Glutamatergic neuron (in vitro differentiated cells): ENCODE measurements at places on chromosomes 3 and 15. TPM values are rescaled to one million over a fixed set of nuclear protein-coding genes. Genes with fewer than 3 reads are reported as not detected.

The ST8SIA2 gene
- total RNA-seq, result 30.4 TPM

The PLEKHO2 gene
- total RNA-seq, result 18.0 TPM

The MKRN2OS gene
- not detected for total RNA-seq

The CHRD gene
- total RNA-seq, result 47.1 TPM

The ALDH1L1 gene
- total RNA-seq, result not detected

The TOMM70 gene
- 34.7 TPM for total RNA-seq

The CX3CR1 gene
- not detected for total RNA-seq

The SMCO1 gene
- total RNA-seq, result not detected

The SORD gene
- total RNA-seq, result 29.1 TPM

The RBP2 gene
- not detected for total RNA-seq

DNA sequence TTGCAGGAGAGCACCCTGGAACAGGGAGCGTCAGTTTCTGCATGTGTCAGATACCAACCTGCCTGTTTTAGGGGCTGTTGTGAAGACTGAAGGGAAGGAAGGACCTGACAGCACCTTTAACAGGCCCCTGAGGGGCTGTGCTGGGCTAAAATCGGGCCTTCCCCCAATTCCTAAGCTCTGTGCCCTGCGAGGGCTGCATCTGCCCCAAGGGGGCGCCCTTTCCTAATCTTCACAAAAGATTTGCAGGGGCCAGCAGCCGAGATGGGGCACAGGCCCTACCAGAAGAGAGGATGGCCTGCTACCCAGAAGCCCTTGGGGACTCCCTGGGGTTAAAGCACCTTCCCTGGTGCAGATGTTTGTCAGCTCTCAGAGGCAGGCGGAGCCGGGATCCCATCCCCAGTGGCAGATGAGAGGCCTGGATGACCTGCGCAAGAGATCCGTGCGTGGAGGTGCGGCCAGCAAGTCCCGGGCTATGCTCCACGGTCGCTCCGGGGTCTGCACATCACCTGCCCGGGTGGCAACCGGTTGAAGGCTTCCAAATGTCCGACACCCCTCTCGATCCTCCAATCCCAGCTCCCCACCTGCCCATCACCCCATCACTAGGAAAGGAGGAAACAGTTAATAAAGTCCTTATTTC lies 53.6 kb downstream of the RHCG start:
- H3K27me3 ChIP-seq, result peaks cover 9% of the 10 kb centered on the region
- DNase-seq, result peak; percentile 84
- peaks cover 30% of the 10 kb centered on the region for H3K4me1 ChIP-seq
- no peak overlapping the region for H3K4me3 ChIP-seq

- no peak for DNase-seq
- H3K4me3 ChIP-seq, result no peak overlapping the region
- no peaks in the 10 kb centered on the region for H3K27me3 ChIP-seq
- no peaks in the 10 kb centered on the region for H3K4me1 ChIP-seq
- no peak overlapping the region for H3K27ac ChIP-seq
Measured at GRCh38 chr3:175192536-175192935, 333.4 kb downstream of the NAALADL2 start.

DNA sequence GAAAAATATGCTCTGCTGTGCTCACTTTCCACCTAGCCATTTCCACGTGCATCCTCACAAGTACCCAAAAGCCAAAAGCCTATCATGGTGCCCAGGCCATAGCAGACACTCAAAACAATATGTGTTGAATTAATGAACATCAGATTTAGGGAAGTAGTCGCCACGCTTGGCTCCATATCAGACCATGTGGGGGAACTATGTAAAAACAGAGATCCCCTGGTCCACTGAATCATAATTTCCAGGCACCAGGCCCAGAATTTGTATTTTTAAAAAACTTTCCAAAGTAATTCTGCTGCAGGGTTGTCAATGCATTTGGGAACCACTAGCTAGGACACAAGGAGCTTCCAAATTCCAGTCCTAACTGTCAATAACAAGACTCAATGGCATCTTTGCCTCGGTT lies 77.3 kb downstream of the CNTN3 start:
- H3K36me3 ChIP-seq, result no peaks in the 10 kb centered on the region
- H3K4me3 ChIP-seq, result no peak overlapping the region
- H3K27ac ChIP-seq, result no peak overlapping the region
- no peaks in the 10 kb centered on the region for H3K4me1 ChIP-seq
- H3K27me3 ChIP-seq, result no peaks in the 10 kb centered on the region

- H3K27me3 ChIP-seq, result peaks cover 10% of the 10 kb centered on the region
- peak overlapping the region; percentile 96 for H3K4me3 ChIP-seq
- DNase-seq, result no peak
- H3K4me1 ChIP-seq, result peaks cover 31% of the 10 kb centered on the region
- H3K36me3 ChIP-seq, result no peaks in the 10 kb centered on the region
Measured at GRCh38 chr3:45690336-45691035, 1.3 kb downstream of the SACM1L start.

GRCh38 chr3:29716213-29716612 lies 435.3 kb downstream of the RBMS3 start:
- no peak overlapping the region for H3K4me3 ChIP-seq
- H3K27ac ChIP-seq, result no peak overlapping the region
- H3K4me1 ChIP-seq, result no peaks in the 10 kb centered on the region
- no peaks in the 10 kb centered on the region for H3K27me3 ChIP-seq

GRCh38 chr15:69583626-69584025 lies 131.0 kb downstream of the RPLP1 start:
- H3K4me1 ChIP-seq, result peaks cover 5% of the 10 kb centered on the region
- no peak for DNase-seq
- H3K27me3 ChIP-seq, result peaks cover 3% of the 10 kb centered on the region
- no peak overlapping the region for H3K4me3 ChIP-seq
- no peaks in the 10 kb centered on the region for H3K36me3 ChIP-seq

- no peaks in the 10 kb centered on the region for H3K27me3 ChIP-seq
- H3K4me1 ChIP-seq, result peaks cover 5% of the 10 kb centered on the region
- DNase-seq, result no peak
- H3K4me3 ChIP-seq, result no peak overlapping the region
- no peak overlapping the region for H3K27ac ChIP-seq
- no peaks in the 10 kb centered on the region for H3K36me3 ChIP-seq
Measured at GRCh38 chr3:142270407-142270806, 45.0 kb upstream of the GK5 start.

DNA sequence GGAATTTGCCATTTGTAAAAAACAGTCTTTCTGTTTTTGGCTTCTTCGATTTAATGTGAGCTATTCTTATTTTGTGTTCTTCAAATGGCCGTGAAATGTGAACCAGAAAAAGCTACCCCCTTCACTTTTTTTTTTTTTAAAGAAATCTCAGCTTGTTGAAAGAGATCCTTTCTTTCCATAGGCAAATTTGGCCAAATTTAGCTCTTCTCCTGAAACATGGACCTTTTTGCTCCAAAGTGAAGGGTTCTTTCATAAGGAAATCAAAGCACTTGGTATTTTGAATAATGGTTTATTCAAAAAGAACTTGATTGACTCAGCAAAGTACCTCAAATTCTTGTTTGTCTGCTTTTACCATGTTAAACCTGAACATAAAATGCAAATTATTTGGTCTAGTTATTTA lies 10.1 kb downstream of the RCN2 start:
- peaks cover 6% of the 10 kb centered on the region for H3K36me3 ChIP-seq
- no peak for DNase-seq
- H3K27me3 ChIP-seq, result peaks cover 2% of the 10 kb centered on the region
- H3K27ac ChIP-seq, result no peak overlapping the region
- H3K4me1 ChIP-seq, result no peaks in the 10 kb centered on the region
- no peak overlapping the region for H3K4me3 ChIP-seq

DNA sequence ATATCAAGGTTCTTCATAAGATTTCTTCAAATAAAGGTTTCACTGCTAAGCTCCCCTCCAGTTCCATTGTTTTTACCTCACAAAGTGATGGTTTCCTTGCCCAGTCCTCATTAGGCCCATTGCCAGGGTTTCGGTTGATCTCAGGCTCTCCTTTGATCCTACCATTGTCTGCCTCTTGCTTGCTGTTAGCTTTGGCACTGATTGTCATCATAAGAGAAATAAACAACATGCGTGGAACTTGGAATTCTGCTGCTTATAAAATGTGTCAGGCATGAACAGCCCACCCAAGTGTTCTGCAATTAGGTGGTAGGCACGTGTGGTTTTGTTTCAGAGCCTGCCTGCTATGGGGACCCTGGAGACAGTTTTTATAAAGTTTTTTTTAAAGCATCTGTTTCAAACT lies 107.6 kb upstream of the BFSP2 start:
- no peaks in the 10 kb centered on the region for H3K36me3 ChIP-seq
- peaks cover 19% of the 10 kb centered on the region for H3K4me1 ChIP-seq
- H3K27me3 ChIP-seq, result peaks cover 2% of the 10 kb centered on the region
- no peak for DNase-seq
- H3K4me3 ChIP-seq, result no peak overlapping the region
- H3K27ac ChIP-seq, result no peak overlapping the region

- H3K4me3 ChIP-seq, result no peak overlapping the region
- no peaks in the 10 kb centered on the region for H3K36me3 ChIP-seq
- H3K27ac ChIP-seq, result no peak overlapping the region
Measured at GRCh38 chr3:88997260-88997659, 110.2 kb upstream of the EPHA3 start.

- H3K27ac ChIP-seq, result no peak overlapping the region
- no peak overlapping the region for H3K4me3 ChIP-seq
- no peaks in the 10 kb centered on the region for H3K36me3 ChIP-seq
Measured at GRCh38 chr15:67762610-67763368, 62.5 kb upstream of the SKOR1 start.

DNA sequence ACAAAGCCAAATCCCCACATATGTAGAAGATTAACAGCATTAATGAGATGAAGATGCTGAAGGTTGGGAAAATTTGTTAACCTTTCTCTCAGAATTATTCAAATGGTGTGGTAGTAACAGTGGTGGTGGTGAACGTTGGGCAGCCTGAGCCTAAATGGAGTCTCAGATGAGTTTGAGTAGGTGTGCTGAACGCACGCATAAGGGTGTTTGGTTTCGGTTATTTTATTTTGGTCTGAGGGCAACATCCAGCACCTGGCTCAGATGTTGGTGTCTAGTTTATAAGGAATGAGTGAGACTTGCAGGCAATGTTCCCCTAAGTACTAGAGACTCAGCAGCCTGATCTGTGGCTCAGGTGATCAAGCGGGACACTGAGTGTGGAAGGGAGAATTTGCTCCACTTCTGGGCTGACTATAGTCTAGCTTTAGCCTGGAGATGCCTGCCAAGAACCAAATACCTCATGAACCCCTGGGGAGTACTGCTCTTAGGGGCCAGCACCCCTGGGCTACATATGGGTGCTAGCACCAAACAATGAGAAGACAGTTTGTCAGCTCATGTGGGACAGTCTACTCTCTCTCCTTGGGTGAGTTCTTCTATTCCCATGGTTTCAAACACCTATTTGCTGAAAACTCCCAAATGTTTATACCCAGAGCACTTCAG lies 39.5 kb upstream of the ATP2C1 start:
- DNase-seq, result no peak
- no peak overlapping the region for H3K27ac ChIP-seq
- H3K4me3 ChIP-seq, result no peak overlapping the region
- peaks cover 8% of the 10 kb centered on the region for H3K4me1 ChIP-seq
- no peaks in the 10 kb centered on the region for H3K27me3 ChIP-seq
- H3K36me3 ChIP-seq, result no peaks in the 10 kb centered on the region

DNA sequence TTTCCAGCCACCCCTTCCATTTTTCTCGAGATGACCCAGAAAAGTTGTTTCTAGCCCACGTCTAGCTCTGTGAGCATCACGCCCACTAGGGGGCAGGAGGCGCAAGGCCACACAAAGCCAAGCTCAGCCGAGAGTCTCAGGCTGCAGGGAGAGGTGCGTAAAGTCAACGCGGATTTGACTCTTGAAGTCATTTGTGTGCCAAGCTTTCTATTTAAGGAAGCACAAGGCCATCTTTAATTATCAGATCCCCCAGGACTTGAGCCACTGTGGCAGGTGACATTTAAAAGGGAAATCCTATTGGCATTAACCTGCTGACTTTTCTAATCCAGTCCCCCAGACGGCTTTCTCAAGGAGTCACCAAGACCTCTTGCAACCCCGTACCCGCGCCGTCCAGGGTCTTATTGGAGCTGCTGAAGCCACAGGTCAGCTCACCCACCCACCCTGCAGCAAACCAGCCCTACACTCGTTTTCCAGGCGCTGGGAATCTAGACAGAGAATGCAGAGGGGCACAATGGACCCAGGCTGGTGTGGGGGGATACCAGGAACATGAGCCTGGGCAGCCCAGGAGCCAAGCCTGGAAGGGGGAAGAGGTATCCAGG lies 62.1 kb downstream of the CAPN7 start:
- H3K4me3 ChIP-seq, result no peak overlapping the region
- H3K4me1 ChIP-seq, result peaks cover 5% of the 10 kb centered on the region
- H3K36me3 ChIP-seq, result no peaks in the 10 kb centered on the region

- no peak for DNase-seq
- no peak overlapping the region for H3K4me3 ChIP-seq
- no peak overlapping the region for H3K27ac ChIP-seq
- H3K27me3 ChIP-seq, result peaks cover 2% of the 10 kb centered on the region
- H3K36me3 ChIP-seq, result no peaks in the 10 kb centered on the region
- H3K4me1 ChIP-seq, result no peaks in the 10 kb centered on the region
Measured at GRCh38 chr3:43298292-43298691, 12.0 kb downstream of the SNRK start.

DNA sequence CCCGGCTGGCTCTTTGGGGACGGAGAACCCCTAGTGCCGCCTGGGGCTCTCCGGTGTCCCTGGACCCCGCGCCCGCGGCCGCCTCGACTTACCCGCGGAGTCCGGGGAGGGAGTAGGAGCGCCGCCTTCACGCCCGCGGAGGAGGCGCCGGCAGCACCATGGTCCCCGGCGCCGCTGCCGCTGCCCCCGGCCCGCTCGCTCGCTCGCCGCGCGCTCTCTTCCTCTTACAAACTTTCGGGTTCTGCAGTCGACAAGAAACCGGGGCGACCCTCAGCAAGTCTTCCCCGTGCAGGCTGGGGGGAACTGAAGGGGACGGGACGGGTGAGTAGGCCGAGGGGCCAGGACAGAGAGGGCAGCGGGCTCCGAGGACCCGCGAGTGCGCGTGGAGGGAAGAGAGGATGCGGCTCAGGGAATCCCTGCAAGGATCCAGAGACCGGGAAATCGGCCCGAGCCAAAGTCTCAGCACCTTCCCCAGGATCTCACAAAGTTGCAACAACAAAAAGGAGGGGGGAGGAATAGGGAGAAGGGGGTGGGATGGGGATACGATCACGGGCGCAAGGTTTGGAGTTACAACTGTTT lies 2.0 kb downstream of the FOXP1 start:
- peaks cover 6% of the 10 kb centered on the region for H3K27me3 ChIP-seq
- peak; percentile 47 for DNase-seq
- H3K4me1 ChIP-seq, result peaks cover 3% of the 10 kb centered on the region
- H3K27ac ChIP-seq, result no peak overlapping the region
- H3K4me3 ChIP-seq, result peak overlapping the region; percentile 86

GRCh38 chr15:94242257-94242656 lies 10.9 kb downstream of the MCTP2 start:
- H3K4me3 ChIP-seq, result no peak overlapping the region
- no peaks in the 10 kb centered on the region for H3K27me3 ChIP-seq
- no peak for DNase-seq
- no peaks in the 10 kb centered on the region for H3K4me1 ChIP-seq

- no peaks in the 10 kb centered on the region for H3K27me3 ChIP-seq
- no peak for DNase-seq
- no peaks in the 10 kb centered on the region for H3K36me3 ChIP-seq
Measured at GRCh38 chr3:189683546-189684255, 52.5 kb downstream of the TP63 start.
